CD8-positive, alpha-beta T cell (primary cell): ENCODE measurements at places on chromosomes 2 and 18.

- no peak for DNase-seq
Observed at GRCh38 chr2:196131949-196132925, 39.1 kb downstream of the STK17B start.

DNA sequence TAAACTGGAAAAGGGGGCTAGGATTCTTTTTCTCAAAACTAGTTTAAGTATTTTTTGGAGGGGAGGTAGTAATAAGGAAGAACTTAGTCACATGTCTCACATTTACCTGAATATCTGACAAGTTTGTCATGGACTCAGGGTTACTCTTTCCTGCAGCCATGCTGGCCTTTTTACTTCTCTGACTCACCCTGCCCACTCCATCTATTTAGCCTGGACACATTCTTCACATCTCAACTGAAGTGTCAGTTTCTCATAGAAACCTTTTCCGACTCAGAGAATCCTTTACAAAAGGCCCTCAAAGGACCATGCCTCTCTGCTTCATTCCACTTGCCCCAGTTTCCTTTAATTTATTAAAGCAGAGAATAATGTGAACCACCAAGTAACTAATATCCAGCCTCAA lies 42.6 kb downstream of the SCN7A start:
- no peak for DNase-seq

DNA sequence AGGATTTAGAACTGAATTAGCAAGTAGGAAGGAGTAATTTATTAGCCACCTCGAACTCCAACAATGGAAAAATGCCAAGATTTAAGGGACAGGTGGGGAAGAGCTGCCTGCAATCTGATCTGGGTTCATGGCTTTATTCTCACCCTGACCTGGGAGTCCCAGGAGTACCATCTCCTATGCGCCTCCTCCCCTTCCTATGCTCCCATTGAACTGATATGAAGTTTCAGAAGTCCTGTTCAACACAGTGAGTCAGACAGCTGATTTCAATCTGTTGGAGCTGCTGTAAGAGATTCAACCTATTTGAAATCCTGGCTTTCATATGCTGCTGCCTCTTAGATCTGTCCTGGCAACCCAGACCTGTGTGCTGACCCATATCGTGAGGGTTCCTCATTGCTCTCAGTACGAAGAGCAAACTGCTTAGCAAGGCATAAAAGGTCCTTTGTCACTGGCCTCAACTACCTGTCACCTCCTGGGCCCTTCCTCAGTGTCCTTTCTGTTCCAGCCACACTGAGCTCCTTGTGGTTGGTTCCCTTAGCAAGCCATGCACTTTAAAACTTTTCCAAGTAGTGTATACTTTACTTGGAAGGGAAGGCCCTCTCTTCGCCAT lies 15.9 kb upstream of the CD28 start:
- DNase-seq: no peak

DNA sequence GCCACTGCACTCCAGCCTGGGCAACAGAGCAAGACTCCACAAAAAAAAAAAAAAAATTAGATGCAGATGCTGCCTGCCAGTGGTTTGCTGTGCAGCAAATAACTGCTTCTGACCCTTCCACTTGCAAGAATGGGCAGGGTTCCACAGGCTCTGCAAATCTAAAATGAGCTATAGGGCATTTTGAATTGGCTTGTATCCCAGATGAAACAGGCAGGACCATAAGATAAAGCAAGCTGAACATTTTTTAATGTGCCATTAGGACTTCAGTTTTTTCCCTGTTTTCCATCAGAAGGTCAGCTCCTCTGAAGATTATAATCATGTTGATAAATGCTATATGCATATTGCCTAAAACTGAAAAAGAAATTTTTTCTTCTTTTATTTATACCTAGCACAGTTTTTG lies 15.7 kb upstream of the FZD7 start:
- no peak for DNase-seq

- peak; percentile 76 for DNase-seq
Observed at GRCh38 chr2:203782262-203782976, 76.0 kb downstream of the CD28 start.

DNA sequence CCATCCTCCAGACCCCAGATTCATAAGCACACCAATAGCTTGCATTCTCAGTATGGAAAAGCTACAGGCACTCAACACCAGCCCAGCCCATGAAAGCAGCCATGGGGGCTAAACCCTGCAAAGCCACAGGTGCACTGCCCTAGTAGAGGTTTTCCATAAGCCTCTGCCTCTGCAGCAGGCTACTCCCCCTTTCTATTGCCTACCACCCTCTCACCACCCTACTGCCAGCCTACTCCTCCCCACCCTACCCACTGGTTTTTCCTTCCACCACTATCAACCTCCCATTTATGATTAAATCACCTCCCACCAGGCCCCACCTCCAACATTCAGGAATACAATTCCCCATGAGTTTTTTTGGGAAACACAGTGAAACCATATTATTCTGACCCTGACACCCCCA lies 96.4 kb upstream of the TEKT4 start:
- no peak for DNase-seq

- no peak for DNase-seq
Observed at GRCh38 chr2:119756837-119757236, 2.9 kb upstream of the PTPN4 start.

- no peak for DNase-seq
Observed at GRCh38 chr2:156338578-156338977, 6.1 kb upstream of the NR4A2 start.
